ENCODE measurements at places on chromosomes 1 and 21.

GRCh38 chr1:81553503-81553902 lies 247.2 kb upstream of the ADGRL2 start:
- no peak for DNase-seq

GRCh38 chr1:77200806-77201205 lies 18.4 kb downstream of the PIGK start:
- DNase-seq, result no peak

DNA sequence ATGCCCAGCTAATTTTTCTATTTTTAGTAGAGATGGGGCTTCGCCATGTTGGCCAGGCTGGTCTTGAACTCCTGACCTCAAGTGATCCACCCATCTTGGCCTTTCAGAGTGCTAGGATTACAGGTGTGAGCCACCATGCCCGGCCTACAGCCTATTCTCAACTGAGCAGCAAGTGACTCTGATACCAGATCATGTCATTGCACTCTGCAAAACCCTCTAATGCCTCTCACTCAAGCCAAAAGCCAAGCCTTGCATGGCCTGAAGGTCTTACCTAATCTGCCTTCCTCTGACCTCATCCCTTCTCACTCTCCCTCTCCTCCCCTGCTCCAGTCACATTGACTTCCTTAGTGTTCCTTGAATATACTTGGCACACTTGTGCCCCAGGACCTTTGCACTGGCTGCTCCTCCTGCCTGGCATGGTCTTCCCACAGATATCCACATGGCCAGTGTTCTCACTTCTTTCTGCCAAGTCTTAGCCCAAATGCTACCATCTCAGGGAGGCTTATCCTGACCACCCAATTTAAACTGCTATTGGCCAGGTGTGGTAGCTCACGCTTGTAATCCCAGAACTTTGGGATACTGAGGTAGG lies 8.2 kb upstream of the ASAP3 start:
- no peak for DNase-seq

- DNase-seq, result no peak
Measured at GRCh38 chr1:10196976-10197375, 13.4 kb upstream of the KIF1B start.

DNA sequence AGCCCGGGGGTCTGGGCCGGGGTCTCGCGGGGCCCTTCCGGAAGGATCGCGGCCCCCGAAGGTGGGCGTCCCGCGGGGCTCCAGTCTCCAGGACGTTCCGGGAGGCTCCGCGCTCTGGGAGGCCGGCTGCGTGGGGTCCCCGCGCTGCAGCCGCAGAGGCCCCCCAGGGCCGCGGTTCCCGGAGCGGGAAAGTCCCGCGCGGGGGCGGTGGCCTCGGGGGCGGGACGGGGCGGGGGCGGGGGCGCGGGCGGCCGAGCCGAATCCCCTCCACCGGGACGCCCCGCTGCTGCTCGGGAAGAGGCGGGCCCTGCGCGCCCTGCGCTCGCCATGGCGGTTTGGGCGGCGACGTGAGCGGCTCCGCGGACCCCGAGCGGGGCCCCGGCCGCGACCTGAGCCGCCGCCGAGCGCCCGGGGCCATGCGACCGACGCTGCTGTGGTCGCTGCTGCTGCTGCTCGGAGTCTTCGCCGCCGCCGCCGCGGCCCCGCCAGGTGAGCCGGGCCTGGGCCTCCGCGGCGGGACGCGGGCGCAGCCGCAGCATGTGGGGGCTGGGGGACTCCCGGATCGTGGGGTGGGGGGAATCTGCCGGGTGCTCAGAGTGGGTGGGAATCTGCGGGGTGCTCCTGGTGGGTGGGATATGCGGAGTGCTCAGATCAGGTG lies at the start of gene IFNGR2:
Gene IFNGR2 (plus strand): TSS at position 286 of the 658 bp plus-strand sequence. CDS start 131 bp downstream, at position 417.
- no peak for DNase-seq

- peak; percentile 70 for DNase-seq
Measured at GRCh38 chr1:41268154-41268770, 26.2 kb upstream of the SCMH1 start.
